ENCODE measurements at places on chromosomes 12 and 14.

DNA sequence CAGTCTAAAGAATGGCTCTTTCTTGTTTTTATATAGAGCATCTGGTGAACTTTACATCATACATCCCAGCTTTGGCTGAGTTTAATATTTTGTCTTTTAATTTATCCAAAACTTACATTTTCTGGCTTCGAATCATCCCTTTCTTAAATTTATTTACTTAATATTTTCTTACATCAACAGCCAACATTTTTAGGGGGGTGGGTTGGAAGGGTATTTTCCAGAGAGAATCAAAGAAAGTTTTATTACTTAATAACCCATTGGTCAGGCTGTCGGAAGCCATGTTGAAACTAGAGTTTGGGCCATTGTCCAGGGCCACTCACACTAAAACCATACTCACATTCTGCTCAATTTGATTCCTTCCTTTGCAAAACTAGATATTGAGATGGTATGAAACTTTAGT lies 220.2 kb downstream of the AEBP2 start:
- no peak for DNase-seq

DNA sequence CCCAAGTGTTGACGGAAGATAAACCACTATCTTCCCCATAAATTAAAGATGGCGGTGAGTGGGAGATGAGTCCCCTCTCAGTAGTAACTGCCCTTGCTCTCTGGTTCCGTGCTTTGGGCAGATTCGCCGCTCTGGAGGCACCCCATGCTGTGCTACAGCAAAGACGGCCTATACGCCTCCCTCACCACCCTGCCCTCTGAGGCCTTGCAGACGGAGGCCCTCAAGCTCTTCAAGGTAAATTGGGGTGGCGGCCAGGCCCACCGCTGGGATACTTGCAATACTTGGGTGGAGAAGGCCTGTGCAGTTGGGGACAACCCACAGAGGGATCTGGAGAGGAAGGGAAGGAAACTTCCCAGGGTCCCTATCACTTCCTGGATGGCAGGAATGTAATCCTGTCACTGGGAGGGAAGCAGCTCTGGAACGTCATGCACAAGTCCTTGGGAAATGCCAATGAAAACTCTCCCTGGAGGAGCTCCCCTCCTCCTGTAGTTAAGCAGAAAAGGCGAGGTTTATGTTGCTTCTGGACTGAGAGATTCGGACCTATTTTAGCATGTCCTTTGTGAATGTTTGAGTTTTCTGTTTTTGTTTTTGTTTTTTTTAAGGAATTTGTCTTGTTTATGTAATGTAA lies 22.8 kb downstream of the PIGH start:
- DNase-seq = no peak

DNA sequence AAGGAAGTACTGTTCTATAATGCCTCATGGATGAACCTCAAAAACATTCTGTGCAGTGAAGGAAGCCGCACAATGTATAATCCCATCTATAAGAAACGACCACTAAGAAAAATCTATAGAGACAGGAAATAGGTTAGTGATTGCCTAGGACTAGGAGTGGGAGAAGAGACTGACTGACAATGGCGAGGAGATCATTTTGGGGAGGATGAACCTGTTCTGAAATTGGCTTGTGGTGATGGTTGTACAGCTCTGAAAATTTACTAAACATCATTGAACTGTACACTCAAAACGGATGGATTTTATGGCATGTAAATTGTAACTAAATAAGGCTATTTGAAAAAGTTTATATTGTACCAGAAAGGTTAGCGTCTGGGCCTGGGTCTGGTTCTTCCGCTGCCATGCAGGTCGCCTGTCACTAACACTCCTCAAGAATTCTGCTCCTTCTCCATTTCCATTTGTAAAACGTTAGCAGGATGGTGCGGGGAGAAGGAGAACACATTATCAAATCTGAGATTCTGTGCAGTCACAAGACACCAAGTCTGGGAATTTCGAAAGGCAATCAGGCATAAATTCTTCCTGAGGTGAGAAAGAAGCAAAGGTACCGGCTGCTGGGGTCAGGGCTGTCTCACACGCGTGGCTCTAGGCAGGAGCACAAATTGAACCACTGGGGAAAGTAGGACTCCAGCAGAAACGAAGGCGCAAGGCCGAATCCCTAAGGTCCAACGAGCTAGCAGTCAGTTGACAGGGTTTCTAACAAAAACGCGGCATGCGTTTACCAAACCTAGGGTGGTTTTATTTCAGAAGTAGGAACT lies 845 bp upstream of the COCH start:
- no peak for DNase-seq

DNA sequence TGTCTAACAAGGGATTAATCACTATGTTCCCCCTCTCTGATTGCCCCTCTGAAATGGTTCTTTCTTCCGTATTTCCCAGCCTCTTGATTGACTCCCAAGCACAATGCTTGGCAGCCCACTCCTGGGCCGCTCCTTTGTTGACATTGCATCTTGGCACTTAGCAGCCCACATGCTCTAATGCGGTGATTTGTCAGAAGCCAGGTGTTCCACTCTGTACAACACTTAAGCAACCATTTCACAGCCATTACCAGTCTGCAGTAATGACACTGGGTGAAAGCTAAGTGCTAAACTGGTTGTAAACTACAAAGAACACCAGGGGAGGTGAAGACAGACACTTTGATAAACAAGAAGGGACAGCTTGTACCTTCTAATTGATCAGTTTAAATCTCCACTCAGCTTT lies 353.5 kb downstream of the TMEM132D start:
- DNase-seq = no peak

- DNase-seq = no peak
These were observed 142.5 kb upstream of the ARID2 start for GRCh38 chr12:45587012-45587411.

GRCh38 chr12:116916714-116917114 lies 6.0 kb downstream of the FBXW8 start:
- peak; percentile 54 for DNase-seq

- DNase-seq = no peak
These were observed 12.6 kb upstream of the CFAP251 start for GRCh38 chr12:121905746-121906145.

- no peak for DNase-seq
These were observed 64.2 kb downstream of the ADCK1 start for GRCh38 chr14:77864085-77864484.

Measured in effector memory CD8-positive, alpha-beta T cell (primary cell).